ENCODE measurements at places on chromosomes 2 and 18.

- no peak for DNase-seq
Observed at GRCh38 chr2:3162442-3163077, 215.1 kb downstream of the EIPR1 start.

DNA sequence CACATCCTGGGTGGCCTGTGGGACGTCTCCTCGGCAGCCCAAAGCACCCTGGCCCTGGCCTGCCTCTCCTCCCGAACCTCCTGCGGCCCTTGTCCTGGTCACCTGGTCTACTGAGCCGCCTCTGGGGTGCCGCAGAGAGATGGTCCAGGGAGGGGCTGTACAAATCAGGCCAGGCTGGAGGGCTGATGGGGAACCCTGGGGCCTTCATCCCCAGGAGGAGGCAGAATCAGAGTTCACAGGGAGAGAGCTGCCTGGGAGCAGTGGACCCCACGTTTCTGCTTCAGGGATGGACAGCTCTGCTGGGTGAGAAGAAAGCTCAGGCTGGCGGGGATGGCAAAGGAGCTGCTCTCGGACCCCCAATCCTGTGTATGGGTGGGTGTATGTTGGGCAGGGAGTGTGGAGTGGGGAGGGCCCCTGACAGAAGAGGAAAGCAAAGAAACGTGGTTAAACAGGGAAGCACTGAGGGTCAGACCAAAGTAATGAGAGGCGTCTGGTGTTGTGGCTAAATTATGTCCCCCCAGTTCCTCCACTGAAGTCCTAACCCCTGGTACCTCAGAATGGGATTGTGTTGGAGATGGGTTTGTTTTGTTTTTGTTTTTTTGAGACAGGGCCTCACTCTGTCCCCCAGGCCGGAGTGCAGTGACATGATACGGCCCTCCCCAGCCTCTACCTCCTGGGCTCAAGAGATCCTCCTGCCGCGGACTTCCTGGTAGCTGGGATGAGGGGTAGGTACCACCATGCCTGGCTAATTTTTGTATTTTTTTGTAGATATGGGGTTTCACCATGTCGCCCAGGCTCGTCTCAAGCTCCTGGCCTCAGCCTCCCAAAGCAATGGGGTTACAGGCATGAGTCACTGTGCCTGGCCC, 73.4 kb upstream of the SMAD7 start:
- no peak for DNase-seq

GRCh38 chr2:203164311-203164935, 74.4 kb upstream of the CYP20A1 start:
- no peak for DNase-seq

GRCh38 chr2:28382755-28383154, 9.9 kb upstream of the FOSL2 start:
- DNase-seq, result no peak

GRCh38 chr2:241853651-241854341, 4.9 kb downstream of the PDCD1 start:
- DNase-seq, result no peak

DNA sequence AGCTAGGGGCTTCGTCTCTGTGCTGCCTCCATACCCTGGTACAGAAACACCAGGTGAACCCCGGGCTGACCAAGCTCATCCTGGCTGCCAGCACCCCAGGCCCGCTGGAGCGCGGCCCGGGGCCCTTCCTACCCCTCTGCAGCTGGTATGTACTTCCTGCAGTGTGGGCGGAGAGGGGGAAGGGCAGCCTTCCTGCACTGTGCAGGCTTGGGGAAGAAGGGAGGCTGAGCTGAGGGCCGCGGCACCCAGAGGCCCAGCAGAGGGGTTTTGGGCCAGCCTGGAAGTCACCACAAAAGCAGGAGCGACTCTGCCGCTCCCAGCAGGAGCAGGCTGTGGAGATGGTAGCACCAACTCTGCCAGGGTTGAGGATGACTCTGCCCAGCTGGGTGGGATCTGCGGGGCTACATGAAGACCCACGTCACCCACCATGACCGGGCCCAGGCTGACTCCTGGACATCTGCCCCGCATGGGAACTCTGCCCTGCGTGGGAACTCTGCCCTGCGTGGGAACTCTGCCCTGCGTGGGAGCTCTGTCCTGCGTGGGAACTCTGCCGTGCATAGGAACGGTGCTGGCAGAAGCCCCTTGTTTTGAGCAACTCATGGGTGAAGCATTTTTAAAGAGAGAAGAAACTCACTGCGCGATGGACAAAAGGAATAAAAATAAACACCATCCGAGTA, 273.3 kb downstream of the NDUFA10 start:
- DNase-seq, result peak; percentile 49

DNA sequence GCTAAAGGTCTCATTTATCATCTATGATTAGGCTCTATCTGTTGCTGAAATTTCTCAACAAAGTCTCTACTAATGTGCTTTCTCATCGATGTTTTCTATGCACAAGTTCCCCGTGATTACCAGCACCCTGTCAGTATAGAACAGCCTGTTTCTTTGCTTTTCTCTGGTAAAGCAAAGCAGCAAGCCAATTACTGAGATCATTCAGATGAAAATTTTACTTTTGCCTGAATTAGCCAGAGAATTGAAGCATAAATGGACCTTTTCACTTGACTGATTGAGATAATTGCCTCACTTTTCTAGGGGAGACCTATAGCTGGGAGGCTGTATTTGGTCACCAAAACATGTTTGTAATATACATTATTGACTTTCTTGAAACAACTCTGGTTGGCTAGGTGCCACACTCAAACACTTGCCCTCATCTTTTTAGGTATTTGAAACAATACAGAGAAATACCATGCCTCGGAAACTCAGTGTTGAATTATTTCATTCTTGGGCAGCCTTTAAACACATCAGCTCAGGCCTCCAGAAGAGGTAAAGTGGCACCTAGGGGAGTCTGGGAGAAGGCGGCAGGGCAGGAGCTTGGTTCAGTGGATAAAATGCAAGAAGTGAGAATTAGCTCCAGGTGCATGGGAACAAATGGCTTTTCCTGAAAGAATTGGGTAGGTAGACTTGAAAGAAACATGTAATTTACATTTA, 96.2 kb downstream of the GALNT3 start:
- no peak for DNase-seq

DNA sequence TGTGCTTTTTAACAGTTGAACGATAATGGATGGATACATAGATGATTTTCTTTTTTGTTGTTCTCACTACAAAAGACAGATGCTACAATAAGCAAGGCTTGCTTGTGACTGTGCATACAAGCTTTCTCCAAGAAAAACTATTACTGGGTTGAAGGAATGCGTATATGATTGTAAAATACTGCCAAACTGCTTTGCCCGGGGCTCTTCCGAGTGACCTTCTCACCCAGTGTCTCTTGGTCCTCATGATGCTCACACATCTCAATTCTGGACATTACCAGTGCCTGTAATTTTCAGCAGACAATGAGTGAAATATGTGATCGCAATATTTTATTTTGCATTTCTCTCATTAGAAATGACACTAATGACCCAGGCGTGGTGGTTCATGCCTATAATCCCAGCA, 35.9 kb downstream of the INPP5D start:
- no peak for DNase-seq

DNA sequence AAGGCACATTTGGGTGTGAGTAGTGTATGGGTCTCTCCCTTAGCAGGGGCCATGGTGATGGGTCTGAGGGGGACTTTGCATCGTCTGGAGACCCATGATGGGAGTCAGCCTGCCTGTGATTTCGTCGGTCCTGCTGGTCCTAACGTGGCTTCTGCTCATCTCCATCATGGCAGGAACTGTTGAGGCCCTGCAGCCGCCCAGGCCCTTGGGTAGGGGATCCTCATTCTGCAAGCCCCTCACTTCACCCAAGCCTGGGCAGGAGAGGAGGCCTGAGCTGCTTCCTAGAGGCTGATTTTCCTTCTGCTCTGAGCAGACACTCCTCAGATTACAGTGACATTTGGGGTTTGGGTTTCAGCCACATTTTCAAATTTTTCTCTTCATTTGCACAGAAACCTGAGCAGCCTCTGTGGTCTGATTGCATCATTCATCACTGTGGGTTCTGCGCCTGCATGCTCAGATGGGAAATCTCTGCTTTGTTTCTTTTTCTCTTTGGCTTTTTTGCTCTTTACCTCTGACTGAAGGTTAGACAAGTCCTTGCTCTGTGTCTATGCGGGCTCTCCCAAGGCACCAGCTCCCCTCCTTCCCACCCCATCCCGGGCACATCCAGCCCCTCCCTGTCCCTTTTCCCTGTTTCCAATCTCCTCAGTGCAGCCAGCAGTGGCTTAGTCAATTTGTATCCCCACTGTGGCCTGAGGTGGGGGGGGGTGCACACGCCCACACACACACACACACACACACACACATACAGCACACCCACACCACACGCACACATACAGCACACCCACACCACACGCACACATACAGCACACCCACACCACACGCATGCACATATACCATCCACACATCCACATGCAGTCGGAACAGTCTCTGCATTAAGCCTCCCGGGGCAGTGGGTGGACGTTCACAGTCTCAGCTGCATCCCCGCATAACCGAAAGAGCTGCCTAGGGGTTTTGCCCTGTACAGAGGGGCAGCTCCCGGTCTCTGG, 305.4 kb upstream of the HS6ST1 start:
- DNase-seq, result peak; percentile 32

DNA sequence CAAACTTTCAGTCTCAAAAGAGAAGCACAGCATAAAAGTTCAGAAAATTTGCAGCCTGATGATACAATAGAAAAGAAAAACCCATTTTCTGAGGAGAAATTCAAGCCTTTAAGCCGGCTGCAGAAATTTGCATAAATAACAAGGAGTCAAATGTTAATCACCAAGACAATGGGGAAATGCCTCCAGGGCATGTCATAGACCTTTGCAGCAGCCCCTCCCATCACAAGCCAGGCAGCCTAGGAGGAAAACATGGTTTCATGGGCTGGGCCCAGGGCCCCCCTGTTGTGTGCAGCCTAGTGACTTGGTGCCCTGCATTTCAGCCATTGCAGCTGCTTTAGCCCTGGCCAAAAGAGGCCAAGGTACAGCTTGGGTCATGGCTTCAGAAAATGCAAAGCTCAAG, 54.1 kb upstream of the CAVIN2 start:
- DNase-seq, result no peak

DNA sequence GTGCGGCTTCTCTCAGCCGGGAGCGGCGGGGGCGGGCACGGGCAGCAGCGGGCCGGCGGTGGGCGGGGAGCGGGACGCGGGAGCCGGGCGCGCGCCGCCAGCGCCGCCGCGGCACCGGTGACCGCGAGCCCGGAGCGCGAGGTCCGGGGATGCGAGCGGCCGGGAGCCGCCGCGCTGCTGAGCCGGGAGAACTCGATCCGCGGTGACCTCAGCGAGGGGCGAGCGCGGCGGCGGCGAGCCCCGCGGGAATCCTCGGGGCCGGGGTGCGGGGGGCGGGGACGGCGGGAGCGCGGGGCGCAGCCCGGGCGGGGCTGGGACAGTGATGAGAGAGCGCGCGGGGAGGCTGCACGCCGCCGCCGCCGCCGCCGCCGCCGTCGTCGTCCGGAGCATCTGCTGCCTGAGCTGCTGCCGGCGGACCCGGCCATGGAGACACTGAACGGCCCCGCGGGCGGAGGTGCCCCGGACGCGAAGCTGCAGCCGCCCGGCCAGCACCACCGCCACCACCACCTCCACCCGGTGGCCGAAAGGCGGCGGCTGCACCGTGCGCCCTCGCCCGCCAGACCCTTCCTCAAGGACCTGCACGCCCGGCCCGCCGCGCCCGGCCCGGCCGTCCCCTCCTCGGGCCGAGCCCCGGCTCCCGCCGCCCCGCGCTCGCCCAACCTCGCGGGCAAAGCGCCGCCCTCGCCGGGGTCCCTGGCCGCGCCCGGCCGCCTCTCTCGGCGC, at the start of gene MTCL1:
TSS of gene MTCL1 (plus strand) at position 319 of the 723 bp plus-strand sequence. CDS start at position 424, 105 bp downstream.
- DNase-seq, result peak; percentile 30

DNA sequence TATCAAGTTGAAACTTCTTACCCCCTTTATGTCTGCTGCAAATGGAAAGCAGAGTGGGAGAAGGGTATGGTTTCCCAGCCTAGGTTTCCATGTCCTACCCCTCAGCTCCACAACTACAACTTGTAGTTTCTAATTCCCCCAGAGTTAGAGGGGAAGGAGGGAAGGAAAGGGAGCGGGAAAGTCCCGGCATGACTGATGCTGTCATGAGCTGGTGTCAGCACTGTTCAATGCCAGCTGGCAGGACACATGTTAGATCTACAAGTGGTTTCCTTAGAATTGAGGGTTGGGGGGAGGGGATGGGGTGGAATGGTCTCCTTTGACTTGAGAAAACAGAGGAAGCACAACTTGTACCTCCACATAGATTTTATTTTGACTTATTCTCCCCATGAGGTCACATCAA, 194.0 kb downstream of the MBD2 start:
- DNase-seq, result no peak

DNA sequence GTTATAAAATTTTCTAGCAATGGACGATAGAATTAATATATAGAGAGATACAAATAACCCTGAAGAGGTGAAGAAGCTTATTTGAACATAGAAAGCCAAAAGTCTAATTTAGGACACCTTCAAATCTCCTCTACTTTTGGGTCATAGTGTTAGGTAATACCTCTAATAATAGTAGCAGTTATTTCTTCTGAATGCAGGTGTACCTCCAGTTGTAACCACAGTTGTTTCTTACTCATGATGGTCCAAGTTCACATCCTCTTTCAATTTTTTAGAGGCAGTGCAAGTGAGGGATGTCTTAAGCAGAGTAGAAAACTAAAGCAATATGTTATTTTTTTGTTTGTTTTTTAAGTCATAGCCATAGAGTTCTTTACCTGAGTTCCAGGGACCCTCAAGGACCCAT, 429.5 kb downstream of the CCDC85A start:
- no peak for DNase-seq

GRCh38 chr18:63511285-63511684, 30.9 kb upstream of the SERPINB12 start:
- DNase-seq, result no peak

DNA sequence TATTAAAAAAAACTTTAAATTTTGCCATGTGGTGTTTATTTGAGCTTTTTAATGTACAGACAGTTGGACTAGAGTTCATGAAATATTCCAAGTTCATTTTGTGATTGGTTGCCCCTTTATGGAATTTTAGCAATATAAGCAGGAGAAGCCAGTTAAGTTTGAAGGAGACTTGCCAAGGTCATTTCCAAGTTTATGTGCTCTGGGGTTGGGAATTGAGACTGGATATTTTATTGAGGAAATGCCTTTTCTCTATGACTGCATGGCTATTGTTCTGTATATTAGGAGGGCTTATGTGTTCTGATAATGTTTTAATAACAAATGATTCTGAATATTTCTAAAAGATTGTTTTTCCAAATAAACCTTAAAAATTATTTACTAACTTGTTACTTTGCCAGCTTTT, 67.0 kb upstream of the TCF4 start:
- DNase-seq, result no peak

GRCh38 chr2:224223851-224224555, 177.9 kb downstream of the FAM124B start:
- no peak for DNase-seq

GRCh38 chr2:31248139-31248538, 14.2 kb downstream of the EHD3 start:
- DNase-seq, result no peak

- DNase-seq, result no peak
Observed at GRCh38 chr2:232574674-232575403, 24.4 kb downstream of the EIF4E2 start.

DNA sequence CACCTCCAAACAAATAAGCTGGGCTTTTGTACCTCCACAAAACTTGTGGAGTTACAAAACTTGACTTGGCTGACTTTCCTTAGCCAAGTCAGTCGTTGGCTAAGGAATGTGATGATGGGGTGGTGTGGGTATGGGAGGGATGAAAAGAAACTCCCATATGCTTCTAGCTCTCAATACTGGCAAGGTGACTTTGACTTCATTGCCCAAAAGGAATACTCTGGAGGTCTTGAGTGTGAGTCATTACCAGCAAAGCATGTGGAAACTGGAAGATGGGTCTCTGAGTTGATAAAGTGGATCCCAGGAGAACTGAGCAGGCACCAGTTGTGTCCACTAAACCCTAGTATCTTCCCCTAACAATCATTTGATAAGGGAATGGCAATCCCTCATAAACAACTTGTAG, 226.7 kb downstream of the GULP1 start:
- DNase-seq, result no peak

- DNase-seq, result no peak
Observed at GRCh38 chr2:33238111-33238510, 238.3 kb upstream of the RASGRP3 start.
